SK-N-SH (cell line): ENCODE measurements at places on chromosomes 6 and 20. TPM values are rescaled to one million over a fixed set of nuclear protein-coding genes. Genes with fewer than 3 reads are reported as not detected.

SCGN gene
- not detected in 2 replicates for polyA plus RNA-seq

SLC18B1 gene
- polyA plus RNA-seq: 1.2 and 1.5 TPM in 2 replicates

KCTD20 gene
- 29.0 and 36.1 TPM in 2 replicates for polyA plus RNA-seq

IMPG1 gene
- not detected in 2 replicates for polyA plus RNA-seq

TIAM2 gene
- 10.2 and 13.6 TPM in 2 replicates for polyA plus RNA-seq

- H3K4me3 ChIP-seq: no peak overlapping the region
- no peak for DNase-seq
- peaks cover 3% of the 10 kb centered on the region; the same call in 1 of the 2 replicates for H3K4me1 ChIP-seq
- H3K27ac ChIP-seq: no peak overlapping the region
- no peaks in the 10 kb centered on the region for H3K36me3 ChIP-seq
Observed at GRCh38 chr20:57774111-57774880, 64.5 kb upstream of the PMEPA1 start.

GRCh38 chr6:154292855-154293519 is 63.6 kb downstream of the IPCEF1 start:
- no peaks in the 10 kb centered on the region for H3K27me3 ChIP-seq
- peak overlapping the region; percentile 74 for H3K27ac ChIP-seq
- peaks cover 2% of the 10 kb centered on the region; the same call in 1 of the 2 replicates for H3K4me1 ChIP-seq
- H3K4me3 ChIP-seq: no peak overlapping the region

- no peaks in the 10 kb centered on the region for H3K27me3 ChIP-seq
- no peak overlapping the region for H3K4me3 ChIP-seq
- DNase-seq: no peak
- no peaks in the 10 kb centered on the region for H3K36me3 ChIP-seq
- no peaks in the 10 kb centered on the region for H3K4me1 ChIP-seq
Observed at GRCh38 chr20:55095745-55096400, 620.5 kb downstream of the DOK5 start.
